ENCODE measurements at places on chromosomes 7 and 10.

- no peak for DNase-seq
Observed at GRCh38 chr10:113879691-113880090, 25.2 kb downstream of the NHLRC2 start.

DNA sequence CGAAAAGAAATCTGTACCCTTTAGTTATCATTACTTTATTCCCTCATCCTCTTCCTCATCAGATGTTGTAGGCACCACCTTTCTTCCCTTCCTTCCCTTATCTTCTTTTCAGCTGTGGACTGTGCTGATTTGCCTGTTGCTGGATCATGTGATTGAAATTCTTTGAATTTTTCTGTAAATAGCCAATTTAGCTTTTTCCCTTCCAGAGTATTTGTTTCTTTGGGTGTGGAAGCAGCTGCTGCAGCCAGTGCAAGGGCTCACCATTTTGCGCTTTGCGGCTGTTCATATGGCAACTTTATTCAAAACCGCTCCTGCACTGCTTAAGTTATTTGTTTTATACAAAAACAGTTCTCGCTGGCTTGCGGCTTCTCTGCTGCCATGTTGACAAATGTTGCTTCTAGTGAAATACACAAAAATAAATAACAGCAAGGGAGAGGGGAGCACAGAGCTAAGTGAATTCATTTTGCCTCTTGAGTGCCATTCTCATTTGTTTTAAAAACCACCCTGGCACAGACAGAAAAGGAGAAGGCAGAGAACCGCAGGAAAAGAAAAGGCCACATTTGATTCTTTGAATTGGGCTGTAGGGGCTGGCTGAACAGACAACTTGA lies 151.2 kb downstream of the AUTS2 start:
- no peak for DNase-seq

- no peak for DNase-seq
Observed at GRCh38 chr7:128194533-128195282, 46.4 kb upstream of the LEP start.

- DNase-seq, result peak; percentile 1
Observed at GRCh38 chr7:95798401-95798930, 26.1 kb downstream of the DYNC1I1 start.

DNA sequence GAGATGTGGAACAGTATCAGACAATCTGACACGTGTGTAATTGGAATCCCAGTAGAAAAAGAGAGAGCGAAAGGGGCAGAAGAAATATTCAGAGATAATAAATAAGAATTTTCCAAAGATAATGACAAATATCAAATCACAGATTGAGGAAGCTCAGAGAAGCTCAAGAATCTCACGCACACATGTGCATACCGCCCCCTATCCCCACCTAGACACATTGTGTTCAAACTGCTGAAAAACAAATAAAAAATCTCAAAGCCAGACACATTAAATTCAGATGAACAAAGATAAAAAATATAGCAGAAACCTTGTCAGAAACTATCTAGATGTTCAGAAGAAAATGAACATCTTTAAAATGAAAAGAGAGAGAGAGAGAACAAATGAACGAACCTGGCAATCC lies 17.2 kb downstream of the SFR1 start:
- no peak for DNase-seq

GRCh38 chr10:24381235-24382010 lies 172.5 kb downstream of the KIAA1217 start:
- no peak for DNase-seq

- DNase-seq, result no peak
Observed at GRCh38 chr7:112743811-112744210, 46.4 kb downstream of the TMEM168 start.

GRCh38 chr7:43572516-43573049 lies 10.3 kb upstream of the STK17A start:
- DNase-seq, result peak; percentile 100

DNA sequence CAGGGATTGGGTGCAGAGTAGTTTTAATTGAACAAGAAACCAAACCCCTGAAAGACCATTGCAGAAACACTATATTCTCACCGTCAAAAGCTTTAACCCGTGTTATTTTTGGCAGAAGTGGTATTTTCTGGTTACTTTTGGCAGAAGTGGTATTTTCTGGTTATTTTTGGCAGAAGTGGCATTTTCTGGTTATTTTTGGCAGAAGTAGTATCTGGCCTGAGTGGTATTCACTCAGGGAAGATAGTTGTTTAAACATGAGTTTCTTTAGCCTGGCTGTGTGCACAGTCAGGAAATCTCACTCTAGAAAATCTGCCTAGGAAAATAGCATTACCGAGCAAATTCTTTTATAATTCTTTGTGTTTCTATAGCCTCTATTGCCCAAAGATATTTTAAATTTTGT lies 322.7 kb downstream of the GFRA1 start:
- peak; percentile 73 for DNase-seq

- DNase-seq, result no peak
Observed at GRCh38 chr10:70379581-70380176, 2.7 kb downstream of the LRRC20 start.

DNA sequence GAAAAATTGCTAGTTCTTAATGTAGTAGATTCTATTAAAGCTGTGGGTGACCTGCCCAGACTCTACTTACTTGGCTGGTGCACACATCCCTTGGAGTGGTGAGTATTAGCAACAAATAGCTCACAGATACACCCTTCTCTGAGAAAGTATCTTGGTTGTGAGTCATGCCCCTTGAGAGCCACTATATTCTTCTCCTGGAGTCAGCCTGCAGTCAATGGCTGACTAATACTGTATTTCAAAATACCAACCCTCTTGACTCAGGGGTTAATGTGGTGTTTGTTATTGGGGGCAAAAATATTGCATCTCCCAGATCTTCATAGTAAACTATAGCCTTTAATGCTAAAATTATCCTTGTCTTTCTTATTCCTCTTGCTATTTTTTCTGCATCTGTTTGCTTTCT lies 354.9 kb downstream of the BMPER start:
- peak; percentile 95 for DNase-seq

DNA sequence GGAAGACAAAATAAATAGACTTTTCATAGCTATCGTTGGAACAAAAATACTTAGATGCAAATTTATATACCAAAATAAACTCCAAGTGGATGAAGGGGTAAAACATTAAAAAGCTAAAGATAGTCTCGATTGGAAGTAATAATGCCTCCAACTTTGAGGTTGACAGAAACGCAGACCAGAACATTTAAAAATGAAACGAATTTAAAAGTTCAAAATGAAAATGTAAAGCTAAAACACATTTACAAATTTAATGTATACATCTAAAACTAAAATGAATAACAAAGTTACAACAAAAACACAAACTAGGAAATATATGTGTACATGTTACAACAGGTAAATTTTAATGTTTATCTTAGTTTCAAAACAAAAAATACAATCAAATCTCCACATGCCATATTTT lies 107.5 kb upstream of the AKR1E2 start:
- DNase-seq, result no peak

DNA sequence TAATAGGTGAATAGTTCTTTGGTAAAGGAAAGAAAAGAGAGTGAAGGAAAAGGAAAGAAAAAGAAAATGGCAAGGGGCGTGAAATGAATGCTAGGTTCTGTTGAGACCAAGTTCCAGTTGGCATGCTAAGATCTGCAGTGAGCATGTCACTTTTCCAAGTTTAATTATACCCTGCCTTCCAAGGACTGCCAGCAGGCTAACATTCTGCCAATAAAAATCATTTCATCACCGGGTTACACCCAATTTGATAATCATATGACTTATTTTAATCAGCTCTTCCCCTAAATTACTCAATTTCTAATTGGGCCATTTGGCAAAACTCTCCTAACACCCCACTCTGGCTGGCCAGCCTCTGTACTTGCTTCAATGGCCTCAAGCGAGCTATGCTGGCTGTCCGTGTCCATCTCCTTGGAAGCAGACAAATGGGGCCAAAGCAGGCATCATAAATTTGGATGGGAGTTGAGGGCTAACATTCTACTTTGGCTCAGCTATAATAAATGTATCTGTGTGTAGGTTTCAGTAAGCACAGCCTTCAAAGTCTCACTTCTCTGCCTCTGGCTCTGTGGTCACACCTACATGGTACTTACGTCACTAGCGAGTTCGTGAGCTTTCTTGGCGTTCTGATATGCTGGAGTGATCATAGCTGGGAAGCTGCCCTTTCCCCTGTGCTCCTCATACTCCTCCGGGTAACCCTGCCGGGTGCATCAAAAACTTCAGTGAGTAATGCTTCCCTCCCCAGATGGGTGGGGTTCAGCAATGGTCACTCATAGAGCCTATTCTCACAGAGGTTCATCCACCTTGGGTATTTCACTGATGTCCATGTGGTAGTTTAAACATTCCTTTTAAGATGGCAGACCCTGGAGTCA lies 17.3 kb downstream of the NRAP start:
- DNase-seq, result no peak

- peak; percentile 29 for DNase-seq
Observed at GRCh38 chr10:70683601-70683934, 11.3 kb downstream of the ADAMTS14 start.

DNA sequence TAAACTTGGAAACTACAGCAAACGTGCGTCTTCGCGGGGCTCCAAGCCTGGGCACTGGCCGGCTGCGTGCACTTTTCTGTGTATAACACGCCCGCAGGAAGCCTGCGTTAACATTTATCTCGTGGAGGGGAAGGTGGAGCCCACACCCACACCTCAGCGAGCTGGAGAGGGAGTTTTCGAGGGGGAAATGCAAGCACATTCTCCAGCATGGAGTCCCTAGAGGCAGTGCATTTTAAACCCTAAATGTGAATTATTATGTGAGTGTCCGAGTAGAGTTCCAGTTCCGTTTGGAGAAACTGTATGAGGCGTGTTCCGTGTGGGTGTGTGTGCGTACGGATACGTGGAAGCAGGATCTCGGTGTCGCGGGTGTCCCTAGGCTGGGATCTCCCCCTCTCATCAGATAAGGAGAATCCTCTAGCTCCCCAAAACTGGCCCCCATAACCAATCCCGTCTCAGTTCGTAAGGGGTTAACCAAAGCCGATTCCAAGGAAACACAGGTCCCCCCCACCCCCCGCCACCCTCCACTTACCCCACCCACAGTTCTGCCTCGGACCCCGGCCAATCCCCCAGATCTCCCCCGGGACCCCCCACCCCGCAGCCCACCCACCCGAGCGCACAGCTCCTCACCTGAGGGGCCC lies 403 bp downstream of the CDK6 start:
- DNase-seq, result peak; percentile 40

DNA sequence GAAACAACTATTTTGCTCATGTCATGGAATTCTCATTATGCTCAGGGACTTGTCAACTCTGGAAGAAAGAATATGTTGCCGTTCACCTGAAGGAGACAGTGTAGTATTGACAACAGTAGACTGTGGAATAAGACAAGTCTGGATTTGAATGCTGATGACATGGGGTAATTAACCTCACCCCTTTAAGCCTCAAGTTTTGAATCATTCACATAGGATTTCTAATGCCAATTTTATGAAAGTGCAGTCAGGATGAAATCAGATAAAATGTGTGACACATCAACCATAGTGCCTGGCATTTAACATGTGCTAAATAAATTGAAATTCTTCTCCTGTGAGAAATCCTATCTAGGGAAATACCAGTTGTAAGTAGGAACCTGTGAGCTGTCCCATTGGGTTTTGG lies 305.8 kb downstream of the KIF20B start:
- peak; percentile 48 for DNase-seq

GRCh38 chr10:27783660-27784059 lies 38.0 kb upstream of the MKX start:
- peak; percentile 64 for DNase-seq

- peak; percentile 61 for DNase-seq
Observed at GRCh38 chr7:126803060-126803665, 449.6 kb downstream of the GRM8 start.

DNA sequence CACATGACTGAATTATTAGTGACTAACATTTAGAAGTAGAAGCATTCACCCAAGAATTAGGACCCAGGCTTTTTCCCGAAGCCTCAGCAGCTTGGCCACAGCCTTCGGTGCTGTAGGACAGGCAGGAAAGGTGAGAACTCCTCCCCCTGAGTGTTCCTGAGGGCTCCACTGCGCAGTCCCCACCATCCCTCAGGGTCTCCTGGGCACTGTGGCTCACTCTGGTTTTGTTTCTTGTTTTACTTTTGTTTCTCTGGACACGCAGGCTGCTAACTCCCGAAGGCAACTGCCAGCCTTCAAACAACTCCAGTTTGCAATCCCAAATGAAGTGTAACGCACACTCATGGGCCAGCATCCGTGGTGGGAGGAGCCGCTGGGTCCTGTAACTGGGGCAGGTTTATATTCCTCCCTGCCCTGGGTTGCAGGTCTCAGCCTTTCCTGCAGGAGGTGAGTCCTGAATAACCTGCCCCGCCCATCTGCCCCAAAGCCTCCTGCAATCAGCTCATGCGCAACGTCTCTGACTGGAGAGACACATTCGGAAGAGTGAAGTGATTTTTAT lies 492.9 kb downstream of the PTPRN2 start:
- DNase-seq, result no peak

GRCh38 chr7:157775021-157775559 lies 438.3 kb downstream of the DNAJB6 start:
- DNase-seq, result no peak

- DNase-seq, result peak; percentile 25
Observed at GRCh38 chr7:55108401-55108800, 89.6 kb downstream of the EGFR start.

DNA sequence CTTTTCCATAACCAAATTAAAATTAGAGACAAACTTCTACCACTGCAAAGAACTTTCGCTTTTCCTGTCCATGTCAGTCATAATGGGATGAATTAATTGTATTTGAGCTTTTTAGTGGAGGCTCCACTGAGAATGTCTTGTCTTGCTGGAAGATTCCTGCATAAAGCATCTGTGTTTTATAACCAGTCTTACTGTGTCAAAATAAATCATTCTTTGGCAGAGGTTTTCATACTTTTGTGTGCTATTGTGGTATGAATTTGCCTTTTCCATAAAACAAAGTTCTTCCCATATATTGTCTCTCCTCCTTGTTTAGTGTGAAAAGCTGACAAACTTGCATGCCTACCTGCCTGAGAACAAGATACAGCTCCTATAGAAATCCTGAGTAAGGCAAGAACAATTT lies 124.8 kb upstream of the CCDC6 start:
- DNase-seq, result no peak

DNA sequence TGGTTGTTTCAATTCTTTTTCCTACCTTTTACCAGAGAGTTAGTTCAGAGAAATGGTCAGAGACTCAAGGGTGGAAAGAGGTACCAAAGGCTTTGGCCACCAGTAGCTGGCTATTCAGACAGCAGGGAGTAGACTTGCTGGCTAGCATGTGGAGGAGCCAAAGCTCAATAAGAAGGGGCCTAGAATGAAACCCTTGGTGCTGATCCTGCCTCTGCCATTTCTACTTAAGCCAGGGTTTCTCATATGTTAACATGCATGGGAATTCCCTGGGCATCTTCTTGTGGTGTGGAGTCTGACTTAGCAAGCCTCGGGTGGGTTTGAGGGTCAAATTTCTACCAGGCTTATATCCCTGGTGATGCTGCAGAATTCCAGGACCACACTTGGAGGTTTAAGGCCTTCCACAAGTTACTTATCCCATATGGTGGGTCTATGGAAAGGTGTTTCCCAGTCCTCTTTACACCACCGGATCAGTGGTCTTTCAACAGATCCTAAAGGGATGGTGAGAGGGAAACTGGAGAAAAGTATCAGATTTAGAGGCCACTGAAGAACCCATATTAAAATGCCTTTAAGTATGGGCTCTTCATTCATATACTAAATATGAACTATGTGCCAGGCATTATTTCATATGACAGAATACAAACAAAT lies 3.2 kb downstream of the IL6 start:
- DNase-seq, result no peak

Data from fibroblast of upper back skin (primary cell).